ENCODE measurements at places on chromosomes 3 and 15.

GRCh38 chr3:103025880-103026279 is 591.1 kb downstream of the ZPLD1 start:
- DNase-seq = no peak

- DNase-seq = no peak
These were observed 161.5 kb downstream of the SMAD6 start for GRCh38 chr15:66863390-66864085.

- no peak for DNase-seq
These were observed 149.9 kb upstream of the RASGRP1 start for GRCh38 chr15:38714309-38715072.

- no peak for DNase-seq
These were observed 10.8 kb upstream of the CCDC39 start for GRCh38 chr3:180690061-180690460.

- DNase-seq = peak; percentile 74
These were observed 250.5 kb downstream of the UACA start for GRCh38 chr15:70512772-70513362.

- DNase-seq = no peak
These were observed 2.5 kb upstream of the ADIPOQ start for GRCh38 chr3:186839874-186840641.

DNA sequence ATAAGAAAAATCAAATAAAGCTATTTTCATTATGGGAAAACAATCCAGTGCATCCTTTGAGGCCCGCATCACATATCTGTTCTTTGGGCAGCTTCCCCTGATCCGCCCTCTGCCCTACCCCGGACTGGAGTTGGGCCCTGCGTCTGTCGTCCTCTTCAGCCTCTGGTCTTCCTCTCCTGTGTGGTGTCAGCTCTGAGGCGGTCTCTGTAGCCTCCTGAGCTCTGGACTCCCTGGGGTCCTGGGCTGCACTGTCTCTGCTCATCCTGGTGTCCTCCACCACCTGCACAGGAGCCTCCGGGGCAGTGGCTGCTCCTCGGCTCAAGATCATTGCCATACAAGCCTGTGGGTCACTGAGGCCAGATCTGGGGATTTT is 7.4 kb upstream of the SNX22 start:
- DNase-seq = no peak

GRCh38 chr3:15206662-15207576 is 873 bp downstream of the CAPN7 start:
- DNase-seq = peak; percentile 26

DNA sequence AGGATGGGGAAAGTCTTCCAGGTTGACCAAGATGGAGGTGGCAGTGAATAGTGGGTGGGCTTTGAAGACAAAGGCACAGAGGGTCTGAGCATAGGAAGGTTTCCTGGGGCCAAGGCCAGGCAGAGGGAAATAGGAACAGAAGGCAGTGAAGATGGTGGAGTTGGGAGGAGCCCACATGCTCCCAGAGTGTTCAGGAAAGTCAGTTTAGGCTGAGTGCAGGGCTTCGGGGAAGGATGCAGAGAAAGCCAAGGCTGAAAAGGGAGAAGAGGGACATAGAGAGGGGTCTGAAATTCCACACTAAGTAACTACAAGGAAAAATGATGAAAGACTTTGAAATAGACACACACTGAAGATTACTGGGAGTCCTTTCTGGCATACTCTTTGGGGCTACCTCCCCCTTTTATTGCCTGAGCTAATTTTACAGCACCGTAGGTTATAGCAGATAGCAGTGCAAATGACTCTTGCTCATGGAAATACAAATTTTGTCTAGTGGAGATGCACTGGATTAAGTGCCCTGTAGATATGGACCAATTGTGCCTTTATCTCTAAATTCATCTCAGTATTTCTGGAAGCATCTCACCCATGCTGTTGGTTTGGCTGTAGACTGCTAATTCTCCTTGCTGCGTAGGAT is 3.8 kb downstream of the CX3CR1 start:
- DNase-seq = no peak

- no peak for DNase-seq
These were observed 58.5 kb upstream of the LPP start for GRCh38 chr3:188095431-188095830.

DNA sequence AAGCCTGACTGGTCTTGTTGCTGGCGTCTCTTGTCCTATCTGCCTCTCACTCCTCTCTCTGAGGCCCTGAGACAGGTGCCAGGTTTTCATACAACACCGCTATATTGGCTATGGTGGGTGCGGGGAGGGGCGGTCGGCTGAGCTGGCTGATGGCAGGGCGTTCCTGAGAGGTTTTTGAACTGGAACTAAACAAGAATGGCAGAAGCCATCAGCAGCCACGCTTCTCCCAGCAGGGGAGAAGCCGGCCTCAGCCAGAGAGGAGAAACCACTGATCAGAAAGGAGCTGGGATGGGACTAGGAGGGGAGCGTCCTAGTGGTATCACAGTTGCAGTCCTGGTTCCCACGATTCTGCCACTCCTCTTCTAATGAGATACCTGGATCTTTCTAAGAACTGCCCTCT is 89.9 kb upstream of the PRR23E start:
- DNase-seq = no peak

DNA sequence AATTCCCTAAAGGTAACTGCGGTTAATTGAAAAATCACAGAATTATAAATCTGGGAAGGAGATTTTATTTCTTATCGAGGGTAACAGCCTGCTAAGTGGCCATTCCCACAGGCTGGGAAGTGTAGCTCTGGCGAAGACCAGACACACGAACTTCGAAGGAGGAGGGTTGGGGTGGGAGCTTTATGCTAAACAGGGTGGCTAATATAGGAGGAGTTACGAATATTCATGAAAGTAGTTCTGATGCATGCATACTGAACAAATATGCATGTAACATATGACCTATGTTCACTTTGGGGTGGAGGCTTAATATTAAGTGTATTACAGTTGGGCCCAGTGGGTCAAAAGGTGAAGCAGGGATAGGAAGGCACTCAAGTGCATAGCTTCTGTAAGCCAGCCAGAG is 221.6 kb downstream of the FGF12 start:
- no peak for DNase-seq

DNA sequence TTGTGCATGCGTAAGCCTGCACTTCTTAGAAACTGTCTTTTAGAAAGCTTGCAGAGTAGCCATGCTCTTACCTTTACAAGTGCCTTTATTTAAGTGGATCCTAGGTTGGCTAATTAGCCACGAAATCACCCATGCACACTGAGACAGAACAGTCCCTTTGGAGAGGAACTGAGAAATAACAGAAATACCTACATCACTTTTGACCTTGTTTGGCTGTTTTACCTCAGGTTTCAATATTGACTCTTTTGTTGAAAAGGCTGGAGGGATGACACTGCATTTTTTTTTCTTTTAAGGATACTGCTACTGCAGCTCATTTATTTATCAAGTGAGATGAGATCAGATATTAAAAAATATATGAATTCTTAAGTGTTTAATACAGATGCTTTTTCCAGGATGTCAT is 155.6 kb upstream of the GOLIM4 start:
- no peak for DNase-seq

DNA sequence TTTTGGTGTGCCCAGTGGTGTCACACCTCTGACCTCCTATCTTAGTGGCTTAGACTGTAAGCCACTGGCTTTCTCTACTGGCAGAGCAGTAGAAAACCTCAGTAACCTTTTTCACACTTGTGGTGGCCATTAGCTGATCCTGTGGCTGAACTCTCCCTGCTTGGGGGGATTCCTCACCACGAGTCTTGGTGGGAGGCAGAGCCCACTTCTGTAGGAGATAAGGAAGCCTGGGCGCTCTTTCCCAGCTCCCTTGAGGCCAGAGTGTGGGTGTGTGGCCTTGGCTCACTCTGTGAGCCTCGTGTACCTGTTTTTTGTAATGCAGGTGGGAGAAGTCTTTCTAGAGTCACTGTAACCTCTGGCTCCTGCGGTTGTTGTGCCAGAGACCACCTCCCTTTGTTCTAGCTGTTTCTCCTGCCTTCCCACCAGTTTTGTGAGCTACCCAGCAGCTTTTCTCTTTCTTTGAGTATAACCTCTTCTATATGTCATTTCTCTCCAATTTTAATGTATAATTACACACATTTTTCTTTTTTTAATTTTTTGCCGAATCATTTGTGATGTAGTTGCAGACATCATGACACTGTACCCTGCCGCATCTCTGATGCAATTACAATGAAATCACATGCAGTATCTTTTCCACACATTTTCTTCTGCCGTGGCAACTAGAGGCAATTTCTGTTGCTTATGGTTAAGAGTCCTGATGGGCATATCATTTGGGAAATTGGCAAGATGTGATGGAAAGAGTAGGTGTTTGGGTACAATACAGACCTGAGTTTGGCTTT is 13.8 kb downstream of the XCR1 start:
- no peak for DNase-seq

DNA sequence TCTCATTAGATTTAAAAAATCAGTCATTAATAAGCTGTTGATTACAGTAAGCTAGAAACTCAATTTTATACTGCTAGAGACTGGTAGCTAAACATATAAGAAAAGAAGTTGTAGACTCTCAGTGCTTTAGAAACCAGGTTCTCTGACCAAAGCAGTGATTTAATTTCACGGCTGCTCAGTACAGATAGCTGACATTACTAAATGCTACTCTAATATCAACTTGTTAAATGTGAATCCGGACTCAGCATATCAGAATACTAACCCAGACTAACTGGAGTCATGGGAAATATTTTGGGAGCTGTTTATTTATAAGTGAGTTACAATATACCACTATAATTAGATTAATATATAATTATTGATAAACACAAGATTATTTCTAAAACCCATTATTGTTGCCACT is 80.4 kb downstream of the NEDD4 start:
- no peak for DNase-seq

DNA sequence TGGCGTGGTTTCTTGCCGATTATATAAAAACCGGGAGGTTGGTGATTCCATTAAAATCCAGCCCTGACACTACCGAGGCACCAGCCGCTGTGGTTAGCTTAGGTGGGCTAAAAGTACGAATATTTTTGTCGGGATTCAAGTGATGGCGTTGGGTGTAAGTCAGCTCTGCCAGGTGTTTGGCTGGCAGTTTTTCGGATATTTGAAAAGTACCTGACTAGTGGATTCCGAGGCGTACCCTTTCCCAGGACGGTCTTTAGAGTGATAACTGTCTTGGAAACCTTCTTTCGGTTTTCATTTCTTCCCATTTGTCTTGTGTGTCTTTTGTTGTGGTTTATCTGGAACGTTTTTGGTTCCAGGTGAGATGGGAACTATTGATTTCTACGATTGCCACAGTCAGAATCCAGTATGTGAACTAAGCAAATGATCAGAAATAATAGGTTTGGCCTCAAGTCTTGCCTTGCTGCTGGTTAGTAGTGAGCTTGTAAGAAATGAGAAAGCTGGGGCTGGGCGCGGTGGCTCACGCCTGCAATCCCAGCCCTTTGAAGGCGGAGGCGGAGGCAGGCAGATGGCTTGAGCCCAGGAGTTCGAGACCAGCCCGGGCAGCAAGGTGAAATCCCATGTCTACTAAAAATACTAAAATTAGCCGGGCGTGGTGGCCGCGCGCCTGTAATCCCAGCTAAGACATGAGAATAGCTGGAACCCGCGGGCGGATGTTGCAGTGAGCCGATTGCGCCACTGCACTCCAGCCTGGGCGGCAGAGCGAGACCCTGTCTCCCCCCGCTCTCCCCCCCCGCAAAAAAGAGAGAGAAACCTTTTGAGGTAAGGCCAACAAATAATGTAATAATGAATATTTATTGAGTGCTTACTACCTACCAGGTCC is 1.4 kb downstream of the FYTTD1 start:
- DNase-seq = peak; percentile 47

DNA sequence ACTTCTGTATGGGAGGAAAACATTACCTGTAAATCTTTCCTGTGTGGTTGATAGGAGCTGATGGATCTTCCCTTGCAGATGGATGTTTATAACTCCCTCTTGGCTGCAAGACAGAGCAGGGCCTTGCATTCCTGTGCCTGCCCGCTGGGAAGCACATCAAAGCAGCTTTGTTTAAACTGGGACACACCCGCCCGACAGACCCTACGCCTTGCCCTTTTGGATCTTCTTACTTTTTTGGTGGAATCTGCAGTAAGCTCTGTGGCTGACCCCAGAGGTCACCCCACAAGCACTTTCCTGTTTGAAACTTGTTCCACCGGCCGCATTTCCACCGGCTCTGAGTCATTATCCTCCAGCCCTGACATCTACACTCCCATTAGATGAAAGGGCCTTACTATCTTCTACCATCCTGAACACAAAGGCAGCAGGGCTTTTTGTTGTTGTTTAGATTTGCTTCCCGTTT is 244.1 kb upstream of the STT3B start:
- DNase-seq = peak; percentile 53

DNA sequence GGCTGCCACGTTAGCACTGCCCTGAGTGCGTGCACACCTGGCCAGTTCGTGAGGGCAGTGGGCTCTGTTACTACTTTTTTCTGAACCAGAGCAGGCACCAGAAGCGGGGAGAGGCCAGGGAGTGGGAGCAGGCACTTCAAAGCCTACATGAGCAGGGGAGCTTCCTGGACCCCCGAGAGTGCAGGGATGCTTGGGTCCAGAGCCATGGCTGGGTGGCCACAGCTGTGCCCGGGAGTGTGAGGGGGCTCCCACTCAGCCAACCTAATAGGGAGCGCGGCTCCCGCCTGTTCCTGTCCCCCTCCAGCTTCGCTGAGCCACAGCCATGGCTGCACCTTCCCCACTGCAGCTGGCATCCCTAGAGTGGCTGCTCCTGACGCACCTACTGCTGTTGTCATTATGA is 1423.3 kb downstream of the SI start:
- DNase-seq = no peak

DNA sequence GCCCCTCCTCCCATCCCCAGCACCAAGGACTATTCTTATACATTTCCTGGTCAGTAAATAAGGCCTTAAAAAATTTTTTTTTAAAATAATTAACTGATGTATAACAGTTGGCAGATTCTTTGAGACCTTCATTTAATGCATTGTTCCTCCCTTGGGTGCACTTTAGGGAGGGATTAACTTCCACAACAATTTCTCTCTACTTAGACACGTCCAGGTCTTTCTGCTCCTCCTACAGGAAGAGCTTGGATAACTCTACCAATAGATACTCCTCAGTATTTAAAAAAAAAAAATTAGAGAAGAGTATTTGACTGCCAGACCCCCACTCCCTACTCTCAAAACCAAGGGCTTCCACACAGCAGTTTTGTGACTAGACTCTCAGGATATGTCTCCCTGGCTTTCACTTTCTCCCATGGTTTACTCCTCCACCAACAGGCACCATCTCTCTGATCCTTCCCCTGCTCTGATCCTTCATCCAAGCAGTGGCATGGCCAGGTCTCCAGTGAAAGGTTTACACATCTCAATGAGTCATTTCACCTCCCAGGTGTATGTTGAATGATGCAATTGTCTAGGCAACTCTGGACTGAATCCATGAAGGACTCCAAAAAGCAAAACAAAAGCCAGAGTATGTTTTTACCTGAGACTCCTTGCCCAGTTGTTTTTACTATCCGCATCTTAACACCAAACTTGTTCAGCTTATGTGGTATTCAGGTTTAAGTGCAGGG is 7.4 kb downstream of the ZIC4 start:
- DNase-seq = no peak
